Small intestine (tissue), 16 donors: ENCODE measurements at places on chromosomes 12 and 14.

- DNase-seq: no peak
Measured at GRCh38 chr12:109763201-109763841, 49.7 kb downstream of the FAM222A start.

DNA sequence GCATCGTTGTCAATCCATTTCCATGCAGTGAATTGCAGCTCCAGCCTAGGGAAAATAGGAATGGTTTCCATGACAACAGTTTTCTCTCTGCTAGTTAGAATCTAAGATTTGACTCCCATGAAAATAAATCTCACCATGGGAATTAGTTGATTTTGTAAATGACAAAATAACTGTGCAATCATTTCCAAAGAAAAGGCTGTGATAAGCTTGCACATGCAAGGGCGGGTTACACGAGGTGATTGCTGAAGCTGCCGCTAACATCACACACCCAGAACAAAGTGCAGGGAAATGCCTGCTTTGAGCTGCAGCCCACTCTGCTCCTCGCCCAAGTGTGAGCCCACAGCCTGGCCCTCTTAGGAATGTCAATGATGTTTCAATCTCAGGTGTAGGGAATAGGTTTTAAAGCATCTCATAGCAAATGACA lies 53.8 kb downstream of the TRIM9 start:
- no peak for DNase-seq

DNA sequence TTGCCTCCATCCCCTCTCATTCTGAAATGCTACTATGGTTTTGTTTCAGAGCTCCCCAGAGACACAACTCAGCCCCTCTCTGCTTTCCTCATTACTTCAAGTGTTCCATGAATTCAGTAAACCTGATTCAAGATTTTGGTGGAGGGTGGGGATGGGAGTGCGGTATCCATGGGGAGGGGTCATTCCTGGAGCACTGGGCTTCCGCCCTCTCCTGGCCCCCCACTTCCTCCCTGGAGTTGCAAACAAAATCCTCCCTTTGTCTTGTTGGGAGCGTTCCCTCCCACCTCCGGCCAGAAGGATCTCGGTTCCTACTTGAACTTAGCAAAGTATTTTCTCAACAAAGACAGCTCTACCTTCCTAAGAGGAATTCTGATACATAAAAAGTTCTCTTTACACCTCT lies 71.8 kb upstream of the LTA4H start:
- DNase-seq: no peak

DNA sequence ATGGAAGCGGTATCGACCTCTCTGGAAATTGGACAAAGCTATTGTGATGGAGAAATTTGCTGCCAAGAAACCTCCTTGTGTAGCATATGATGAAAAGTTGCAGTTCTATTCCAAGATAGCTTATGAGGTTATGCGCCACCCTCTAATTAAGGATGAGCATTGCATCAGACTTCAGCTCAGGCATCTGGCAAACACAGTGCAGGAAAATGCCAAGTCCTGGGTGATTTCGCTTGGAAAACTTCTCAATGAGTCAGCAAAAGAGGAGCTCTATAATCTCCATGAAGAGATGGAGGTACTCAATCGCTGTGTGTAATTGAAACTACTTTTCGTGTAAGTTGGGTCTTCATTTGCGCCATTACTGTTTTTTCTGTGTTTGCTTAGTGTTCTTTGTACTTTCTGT lies 51.2 kb downstream of the DNAH10 start:
- no peak for DNase-seq

DNA sequence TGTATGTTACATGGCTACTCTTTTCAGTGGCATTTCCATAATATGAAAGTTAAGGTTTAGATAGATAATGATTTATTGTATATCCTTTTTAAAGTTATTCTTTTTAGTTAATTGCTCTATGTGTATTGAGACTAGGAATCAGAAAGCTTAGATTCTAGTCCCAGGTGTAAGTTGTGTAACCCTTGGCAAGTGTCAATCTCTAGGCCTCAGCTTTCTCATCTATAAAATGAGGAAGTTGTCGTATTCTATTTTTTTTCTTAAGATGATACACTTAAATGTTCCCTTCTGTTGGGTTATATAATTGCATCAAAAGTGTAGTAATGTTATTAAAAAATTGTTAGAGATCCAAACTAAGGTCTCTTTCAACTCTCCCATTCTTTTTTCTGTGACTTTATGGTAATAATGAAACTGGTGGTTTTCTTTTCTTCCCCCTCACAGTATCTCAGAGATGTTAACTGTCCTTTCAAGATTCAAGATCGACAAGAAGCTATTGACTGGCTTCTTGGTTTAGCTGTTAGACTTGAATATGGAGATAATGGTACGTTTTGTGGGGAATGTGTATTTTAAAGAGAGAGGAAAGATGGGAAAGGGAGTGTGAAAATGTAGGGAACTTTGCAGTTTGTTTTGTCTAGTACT lies 4.1 kb downstream of the RTRAF start:
- no peak for DNase-seq

GRCh38 chr14:105255021-105255507 lies 6.7 kb downstream of the BTBD6 start:
- no peak for DNase-seq

DNA sequence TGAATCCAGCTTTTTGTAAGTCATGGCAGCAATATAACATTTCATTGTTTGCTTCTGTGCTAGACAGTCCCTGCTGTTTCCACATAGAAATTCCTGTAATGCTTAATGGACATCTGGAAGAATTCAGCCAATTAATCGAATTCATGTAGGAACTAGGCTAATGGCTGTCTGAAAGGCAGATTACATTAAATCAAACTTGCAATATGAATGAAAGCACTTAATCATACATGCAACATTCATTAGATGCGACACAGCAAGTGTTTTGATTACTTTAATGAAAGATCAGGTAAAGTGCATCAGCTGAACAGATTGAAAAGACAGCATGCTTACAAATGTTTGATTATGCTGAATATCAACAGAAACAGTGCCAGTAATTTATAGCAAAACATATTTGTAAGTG lies 24.1 kb upstream of the INSM2 start:
- DNase-seq: no peak

DNA sequence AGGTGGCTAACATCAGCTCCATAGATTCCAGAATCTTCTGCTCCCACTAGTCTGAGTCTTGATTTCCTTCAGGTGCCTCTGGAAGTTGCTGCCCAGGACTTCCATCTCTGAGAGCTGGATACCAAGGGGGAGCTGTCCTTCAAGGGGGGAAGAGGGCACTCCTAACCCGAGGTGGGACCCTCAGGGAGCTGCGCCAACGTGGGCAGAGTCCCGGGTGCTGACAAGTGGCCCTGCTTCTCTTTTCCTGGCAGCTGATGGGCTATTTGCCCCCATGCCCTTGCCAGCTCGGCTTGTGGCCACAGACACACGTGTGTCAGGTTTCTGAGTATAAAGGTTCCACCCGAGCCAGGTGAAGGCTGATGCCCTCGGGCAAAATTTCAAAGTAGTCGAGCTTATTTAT lies 272.5 kb downstream of the TTC8 start:
- DNase-seq: no peak

DNA sequence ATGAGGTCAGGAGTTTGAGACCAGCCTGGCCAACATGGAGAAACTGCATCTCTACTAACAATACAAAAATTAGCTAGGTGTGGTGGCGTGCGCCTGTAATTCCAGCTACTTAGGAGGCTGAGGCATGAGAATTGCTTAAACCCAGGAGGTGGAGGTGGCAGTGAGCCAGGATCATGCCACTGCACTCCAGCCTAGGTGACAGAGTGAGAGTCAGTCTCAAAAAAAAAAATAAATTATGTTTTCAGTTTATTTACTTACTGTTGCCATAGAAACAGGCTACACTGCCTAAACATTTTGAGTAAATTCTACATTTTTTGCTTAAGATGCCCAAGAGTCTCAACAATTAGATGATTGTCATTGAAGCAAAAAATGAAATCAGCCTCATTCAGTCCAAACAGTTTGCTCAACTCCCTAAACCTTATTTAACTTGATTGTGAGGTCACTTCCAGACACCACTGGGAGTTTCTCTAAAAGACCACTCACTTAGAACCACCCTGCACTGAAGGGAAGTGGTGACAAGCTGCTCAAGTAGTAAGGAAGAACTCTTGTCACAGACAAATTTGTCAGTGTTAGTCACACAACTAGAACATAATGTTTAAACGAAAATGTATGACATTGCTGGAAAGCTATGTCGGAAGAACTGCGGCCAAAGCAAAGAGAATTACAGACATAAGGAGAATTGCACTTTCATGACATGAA lies 9.8 kb upstream of the GNPNAT1 start:
- peak; percentile 16 for DNase-seq

DNA sequence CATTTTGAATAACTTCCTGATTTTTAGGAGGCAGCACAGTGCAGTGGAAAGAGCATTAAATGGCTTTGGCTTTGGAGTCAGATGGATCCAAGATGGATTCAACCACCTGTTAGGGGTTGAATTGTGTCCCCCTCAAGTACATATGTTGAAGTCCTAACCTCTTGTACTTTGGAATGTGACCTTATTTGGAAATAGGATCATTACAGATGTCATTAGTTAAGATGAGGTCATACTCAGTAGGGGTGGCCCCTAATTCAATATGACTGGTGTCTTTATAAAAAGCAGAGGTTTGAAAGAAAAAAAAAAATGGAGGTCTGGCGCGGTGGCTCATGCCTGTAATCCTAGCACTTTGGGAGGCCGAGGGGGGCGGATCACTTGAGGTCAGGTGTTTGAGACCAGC lies 18.8 kb downstream of the ATP5MC2 start:
- DNase-seq: peak; percentile 19

DNA sequence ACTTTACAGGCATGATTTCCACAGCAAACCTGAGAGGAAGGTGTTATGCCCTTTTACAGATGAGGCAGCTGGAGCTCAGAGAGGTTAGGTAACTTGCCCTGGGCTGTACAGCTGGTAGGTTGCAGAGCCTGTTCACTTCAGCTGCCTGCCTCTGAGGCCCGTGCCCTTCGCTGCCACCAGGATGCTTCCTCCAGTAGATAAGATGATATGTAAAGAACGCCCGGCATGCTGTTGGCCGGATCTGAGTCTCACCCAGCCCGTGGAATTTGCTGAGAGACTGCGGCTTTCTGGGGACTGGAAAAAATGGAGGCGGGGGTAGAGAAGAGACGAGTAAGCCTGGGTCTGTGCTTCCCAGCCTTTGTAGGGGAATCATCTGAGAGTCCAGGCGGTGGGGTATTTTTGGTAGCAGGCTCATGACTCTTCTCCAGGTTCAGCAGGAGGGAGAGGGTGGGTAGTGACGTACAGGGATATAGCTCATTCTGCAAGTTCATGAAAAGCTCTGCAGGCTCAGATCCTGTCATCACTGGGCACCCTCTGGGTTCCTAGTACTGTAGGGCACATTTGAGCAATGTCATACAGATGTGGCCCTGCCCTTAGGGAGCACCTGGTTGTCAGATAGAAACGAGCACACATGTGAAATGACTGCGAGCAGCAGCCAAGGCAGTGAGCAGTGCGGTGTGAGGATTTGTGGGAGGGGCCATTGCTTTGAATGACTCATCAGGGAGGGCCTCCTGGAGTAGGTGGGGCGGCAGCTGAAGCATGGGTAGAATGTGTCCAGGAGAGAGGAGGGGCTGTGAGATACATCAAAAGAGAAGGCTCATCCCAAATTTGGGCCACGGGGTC lies 159.4 kb downstream of the TSPAN9 start:
- peak; percentile 56 for DNase-seq

GRCh38 chr14:23364164-23365035 lies 572 bp downstream of the EFS start:
- no peak for DNase-seq

GRCh38 chr12:132194556-132194955 lies 50.3 kb downstream of the NOC4L start:
- no peak for DNase-seq

DNA sequence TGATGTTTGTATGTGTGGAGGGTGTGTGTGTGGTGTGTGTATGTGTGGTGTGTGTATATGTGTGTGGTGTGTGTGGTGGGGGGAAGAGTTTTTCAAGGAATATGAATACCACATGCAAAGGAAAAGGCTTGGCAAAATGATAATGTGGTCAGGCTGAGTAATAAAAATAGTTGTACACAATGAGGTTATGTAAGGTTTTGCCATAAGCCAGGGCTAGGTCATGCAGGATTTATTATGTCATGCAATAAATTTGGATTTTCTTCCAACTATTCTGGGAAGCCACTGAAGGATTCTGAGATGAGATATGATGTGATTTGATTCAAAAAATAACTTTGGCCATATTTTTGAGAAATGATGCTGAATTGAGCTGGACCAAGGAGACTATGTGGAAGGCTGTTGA lies 1191.6 kb upstream of the SEL1L start:
- DNase-seq: no peak

DNA sequence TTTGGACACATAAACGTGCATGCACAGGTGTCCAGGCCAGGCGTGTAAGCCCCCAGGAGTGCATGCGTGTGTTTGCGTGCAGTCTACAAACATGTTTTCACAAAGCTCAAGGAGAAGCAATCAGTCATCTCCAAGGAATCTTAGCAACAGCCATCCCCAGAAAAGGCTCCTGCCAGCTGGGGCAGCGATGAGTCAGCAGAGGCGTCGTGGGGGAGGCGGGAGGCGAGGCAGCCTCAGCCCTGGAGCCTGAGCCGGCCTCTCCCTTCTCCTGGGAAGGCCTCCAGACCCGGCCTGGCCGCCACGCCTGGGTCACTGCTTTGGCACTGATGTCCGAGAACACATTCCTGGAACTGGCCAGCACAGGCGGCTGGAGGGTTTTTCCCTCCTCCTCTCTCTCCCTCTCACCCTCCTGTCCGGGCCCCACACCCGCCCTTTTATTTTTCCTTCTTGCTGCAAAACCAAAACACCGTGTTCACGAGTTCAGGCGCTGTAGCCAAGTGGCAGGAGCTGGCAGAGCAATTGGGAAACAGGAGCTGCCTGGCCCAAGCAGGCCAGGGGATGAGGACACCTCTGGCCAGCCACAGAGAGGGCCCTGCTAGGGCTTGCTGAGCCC lies 92.7 kb downstream of the LRRC74A start:
- DNase-seq: peak; percentile 92

- no peak for DNase-seq
Measured at GRCh38 chr12:24127919-24128721, 178.7 kb upstream of the SOX5 start.

DNA sequence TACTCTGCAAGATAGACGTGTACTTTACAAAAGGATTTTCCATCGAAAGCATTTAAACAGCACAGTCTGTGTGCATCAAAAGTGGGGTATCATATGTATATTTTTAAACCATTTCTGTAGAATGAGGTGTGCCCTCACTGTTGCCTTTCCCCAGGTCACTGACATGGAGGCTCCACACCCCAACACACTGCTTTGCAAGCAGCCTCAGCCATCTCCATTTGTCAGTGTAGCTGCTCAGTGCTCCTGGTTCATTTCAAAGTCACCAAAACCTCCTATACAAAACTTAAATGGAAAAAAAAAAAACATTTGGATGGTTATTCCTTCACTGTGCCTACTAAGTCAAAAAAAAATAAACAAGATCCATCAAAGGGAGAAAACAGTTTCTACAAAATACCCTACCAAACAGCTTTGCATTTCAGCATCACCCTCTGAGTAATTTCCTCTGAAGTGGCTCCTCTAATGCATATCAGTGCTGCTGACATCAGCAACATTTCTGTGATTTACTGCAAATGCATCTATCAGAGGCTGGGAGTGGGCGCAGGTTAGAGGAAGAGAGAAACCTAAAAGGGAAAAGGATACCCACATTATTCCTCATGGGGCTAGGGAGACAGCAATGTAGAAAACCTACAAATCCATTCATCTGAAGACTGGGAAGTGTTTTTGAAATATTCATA lies 46.0 kb downstream of the KCNK10 start:
- DNase-seq: no peak
